ENCODE measurements at places on chromosomes 16 and 17. TPM values are rescaled to one million over a fixed set of nuclear protein-coding genes. Genes with fewer than 3 reads are reported as not detected.

GRCh38 chr17:9258115-9259015 is 237.1 kb downstream of the NTN1 start:
- H3K27ac ChIP-seq, result peak overlapping the region; percentile 72
- no peaks in the 10 kb centered on the region for H3K27me3 ChIP-seq
- no peaks in the 10 kb centered on the region for H3K36me3 ChIP-seq
- peaks cover 50% of the 10 kb centered on the region for H3K4me1 ChIP-seq
- no peak overlapping the region for H3K4me3 ChIP-seq
- DNase-seq, result no peak

GRCh38 chr16:58814348-58814801 is 80.3 kb upstream of the GOT2 start:
- H3K27ac ChIP-seq, result no peak overlapping the region
- H3K27me3 ChIP-seq, result no peaks in the 10 kb centered on the region
- H3K36me3 ChIP-seq, result no peaks in the 10 kb centered on the region
- no peak overlapping the region for H3K4me3 ChIP-seq
- DNase-seq, result peak; percentile 10

DNA sequence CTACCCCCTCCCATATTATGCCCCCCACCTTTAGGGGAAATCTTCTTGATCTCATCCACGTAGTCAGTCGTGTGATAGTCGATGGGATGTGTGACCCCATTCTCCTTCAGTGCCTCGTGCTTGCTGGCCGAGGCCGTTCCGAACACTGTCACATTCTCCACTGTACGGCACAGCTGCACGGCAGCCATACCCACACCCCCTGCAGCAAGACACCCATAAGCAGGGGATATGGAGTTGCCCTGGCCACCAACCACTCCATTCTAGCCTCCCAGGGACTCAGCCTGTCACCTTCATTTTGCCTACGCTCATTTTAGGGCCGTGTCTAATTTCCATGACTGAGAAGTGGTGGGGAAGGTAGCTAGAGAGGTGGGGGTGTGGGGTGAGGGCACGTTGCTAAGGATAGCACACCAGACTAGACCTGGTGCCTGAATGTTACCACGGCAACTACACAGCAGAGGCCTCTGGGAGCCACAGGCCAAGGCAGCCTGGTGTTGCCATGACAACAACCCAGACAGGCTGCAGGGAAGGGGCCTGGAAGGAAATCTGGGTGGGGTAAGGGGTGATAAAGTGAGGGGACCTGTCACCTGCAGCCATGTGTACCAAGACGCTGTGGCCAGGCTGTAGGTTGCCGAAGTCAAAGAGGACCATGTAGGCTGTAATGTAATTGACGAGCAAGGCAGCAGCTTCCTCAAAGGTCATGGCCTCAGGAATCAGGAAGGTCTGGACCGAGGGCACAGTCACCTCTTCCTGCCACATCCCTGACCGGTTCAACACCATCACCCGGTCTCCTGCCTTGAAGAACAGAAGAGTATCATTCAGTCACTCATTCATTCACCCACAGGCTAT is 4.0 kb downstream of the VAT1 start:
- no peaks in the 10 kb centered on the region for H3K27me3 ChIP-seq
- H3K36me3 ChIP-seq, result peaks cover 35% of the 10 kb centered on the region
- peaks cover 27% of the 10 kb centered on the region for H3K4me1 ChIP-seq
- H3K27ac ChIP-seq, result no peak overlapping the region
- DNase-seq, result no peak

DNA sequence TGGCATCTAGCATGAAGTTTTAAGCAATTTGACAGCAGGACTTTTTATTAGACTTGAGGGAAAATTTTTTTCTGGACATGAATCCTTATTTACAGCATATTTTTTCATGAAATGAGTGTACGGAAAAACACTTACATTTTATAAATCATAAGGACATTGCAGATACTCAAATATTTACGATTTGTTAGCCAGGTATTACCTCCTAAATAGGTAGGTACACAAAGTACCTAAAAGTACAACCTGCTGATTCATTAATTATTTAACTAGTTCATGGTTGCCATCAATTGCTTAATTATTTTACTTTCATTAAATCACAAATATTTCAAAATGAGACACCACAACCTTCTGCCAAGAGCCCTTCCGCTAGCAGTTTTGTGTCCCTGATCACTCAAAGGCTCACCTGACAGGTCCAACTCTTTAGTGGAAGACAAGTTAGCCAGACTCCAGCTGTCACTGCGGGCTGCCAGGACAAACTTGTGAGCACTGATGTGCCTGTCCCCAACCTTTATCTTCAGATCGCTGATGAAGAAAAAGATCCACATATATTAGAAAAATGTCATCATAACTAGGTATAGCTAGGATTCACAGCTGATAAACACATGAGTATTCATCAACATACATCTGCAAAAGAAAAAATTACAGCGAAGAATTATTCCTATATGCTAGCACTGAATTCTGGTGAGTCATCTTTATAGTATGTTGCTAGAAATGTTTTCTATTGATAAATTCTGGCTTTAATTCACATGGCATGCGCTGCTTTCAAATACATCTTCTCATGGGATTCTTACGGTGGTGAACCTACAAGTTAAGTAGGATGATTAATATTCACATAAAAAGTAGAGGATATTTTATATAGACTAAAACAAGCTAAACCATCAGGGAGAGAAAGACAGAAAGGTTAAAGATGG is 28.2 kb downstream of the ANKFY1 start:
- H3K36me3 ChIP-seq, result peaks cover 29% of the 10 kb centered on the region
- H3K4me3 ChIP-seq, result no peak overlapping the region
- no peak overlapping the region for H3K27ac ChIP-seq
- no peaks in the 10 kb centered on the region for H3K27me3 ChIP-seq
- peaks cover 11% of the 10 kb centered on the region for H3K4me1 ChIP-seq

NUPR1 gene
- total RNA-seq, result 29.6 TPM

SPATA22 gene
- total RNA-seq, result 0.33 TPM

Measured in thymus (tissue), 14 donors.